Liver (tissue), 10 donors: ENCODE measurements at places on chromosomes 6 and 20. TPM values are rescaled to one million over a fixed set of nuclear protein-coding genes. Genes with fewer than 3 reads are reported as not detected.

- DNase-seq, result no peak
- H3K4me1 ChIP-seq, result no peaks in the 10 kb centered on the region
- H3K4me3 ChIP-seq, result no peak overlapping the region
- H3K36me3 ChIP-seq, result no peaks in the 10 kb centered on the region
- H3K27ac ChIP-seq, result no peak overlapping the region
- no peaks in the 10 kb centered on the region for H3K27me3 ChIP-seq
Observed at GRCh38 chr6:135228486-135228885, 47.4 kb downstream of the MYB start.

DNA sequence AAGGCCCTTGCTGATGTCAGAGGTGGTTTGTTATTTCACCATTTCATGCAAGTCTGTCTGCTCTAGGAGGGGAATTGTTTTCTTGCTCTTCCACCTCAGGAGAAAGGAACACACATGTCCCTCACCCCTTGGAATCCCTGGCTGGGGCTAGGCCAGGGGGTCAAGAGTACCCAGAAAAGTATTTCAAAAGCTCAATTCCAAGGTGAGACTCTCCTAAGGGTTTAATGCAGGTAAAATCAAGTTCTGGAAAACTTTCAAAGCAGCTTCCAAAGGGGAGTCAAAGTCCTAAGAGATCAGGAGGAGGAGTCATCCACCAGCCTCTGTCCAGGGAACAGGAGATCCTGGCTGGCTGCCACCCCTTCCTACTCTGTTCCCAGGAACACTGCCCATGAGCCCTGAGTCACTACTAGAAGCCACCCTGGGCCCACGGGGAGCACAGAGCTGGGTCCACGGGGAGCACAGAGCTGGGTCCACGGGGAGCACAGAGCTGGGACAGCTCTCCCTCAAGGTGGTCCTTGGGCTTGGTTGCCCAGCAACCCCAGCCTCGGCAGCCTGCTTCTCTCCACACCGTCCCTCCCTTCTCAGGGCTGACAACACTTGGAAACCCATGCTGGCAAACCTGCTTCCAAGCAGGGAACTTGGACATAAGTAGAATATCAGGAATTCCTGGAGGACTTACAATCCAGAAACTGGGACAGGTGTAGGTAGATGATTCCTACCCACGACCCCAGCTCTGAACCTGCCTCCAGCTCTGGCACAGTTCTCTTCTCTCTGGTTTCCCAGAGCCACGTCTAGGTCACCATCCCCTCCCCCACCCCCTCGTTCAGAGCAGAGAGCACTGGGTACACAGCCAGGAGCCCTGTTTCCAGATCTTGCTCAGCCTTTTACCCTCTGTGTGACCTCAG is 35.3 kb upstream of the CDKN1A start:
- no peaks in the 10 kb centered on the region for H3K36me3 ChIP-seq
- H3K27me3 ChIP-seq, result no peaks in the 10 kb centered on the region
- DNase-seq, result peak; percentile 65
- peaks cover 39% of the 10 kb centered on the region for H3K4me1 ChIP-seq
- no peak overlapping the region for H3K4me3 ChIP-seq

DNA sequence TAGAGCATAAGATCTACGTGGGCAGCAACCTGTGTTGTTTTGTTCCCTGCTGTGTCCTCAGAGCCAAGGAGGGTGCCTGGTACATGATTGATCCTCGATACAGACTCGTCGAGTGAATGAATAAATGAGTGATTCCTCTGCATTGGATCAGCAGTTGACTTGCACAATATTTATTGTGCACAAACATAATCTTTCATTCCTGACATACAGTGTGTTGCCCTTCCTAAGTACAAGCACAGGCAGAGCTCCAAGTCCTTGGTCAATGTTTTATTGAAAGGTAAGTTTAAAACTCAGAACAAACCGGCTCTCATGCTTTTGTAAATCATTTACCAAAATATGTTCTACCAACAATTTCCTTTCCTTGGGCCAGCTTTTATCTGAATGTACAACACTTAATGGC is 57.4 kb downstream of the STMND1 start:
- peaks cover 5% of the 10 kb centered on the region for H3K4me1 ChIP-seq
- peak overlapping the region; percentile 42 for H3K27ac ChIP-seq
- no peak for DNase-seq
- H3K27me3 ChIP-seq, result no peaks in the 10 kb centered on the region
- no peaks in the 10 kb centered on the region for H3K36me3 ChIP-seq
- H3K4me3 ChIP-seq, result no peak overlapping the region

DNA sequence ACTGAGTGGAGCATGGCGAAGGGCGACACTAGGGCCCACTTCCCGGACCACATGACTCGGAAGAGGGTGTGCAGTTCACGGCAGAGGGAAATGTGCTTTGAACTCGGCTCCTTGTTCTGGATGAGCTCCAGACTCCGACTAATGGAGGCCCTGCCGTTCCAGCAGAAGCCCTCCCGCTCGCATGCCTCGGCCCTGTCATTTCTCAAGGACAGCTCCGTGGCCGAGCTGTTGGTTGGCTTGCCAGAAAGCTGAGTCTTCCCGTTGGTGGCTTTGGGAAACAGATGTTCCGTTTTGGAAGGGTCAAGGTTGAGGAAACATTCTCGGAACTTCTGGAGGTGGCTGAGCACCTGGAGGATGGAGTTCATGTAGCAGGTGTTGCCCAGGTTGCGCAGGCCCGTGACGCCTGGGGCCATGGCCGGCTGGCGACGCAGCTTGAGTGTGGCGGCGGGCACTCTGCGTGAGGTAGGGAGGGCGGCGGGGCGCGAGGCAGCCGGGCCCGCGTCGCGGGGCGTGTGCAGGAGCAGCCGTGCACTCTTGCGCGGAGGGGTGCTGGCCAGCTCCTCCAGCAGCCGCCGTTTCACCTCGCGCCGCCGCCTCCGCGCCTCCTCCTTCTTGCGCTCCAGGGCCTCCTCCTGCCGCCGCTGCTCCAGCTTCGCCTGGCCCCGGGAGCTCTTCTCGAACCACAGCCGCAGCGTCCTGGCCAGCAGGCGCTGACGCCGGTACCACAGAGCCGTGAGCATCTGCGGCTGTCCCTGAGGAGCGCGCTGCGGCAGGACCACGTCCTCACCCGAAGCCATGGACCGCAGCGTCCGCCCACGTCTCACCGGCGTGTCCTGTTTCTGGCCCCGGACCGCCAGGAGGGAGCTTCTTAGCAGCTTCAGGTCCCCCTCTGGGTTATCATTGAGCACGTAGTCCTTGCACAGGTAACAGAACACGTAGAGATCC is 18.6 kb downstream of the TOMM6 start:
- no peak overlapping the region for H3K27ac ChIP-seq
- H3K4me3 ChIP-seq, result no peak overlapping the region
- no peak for DNase-seq
- H3K27me3 ChIP-seq, result no peaks in the 10 kb centered on the region

Gene ILRUN
- polyA plus RNA-seq, result 20.3 TPM
